ENCODE measurements at places on chromosomes 2 and 18.
A peak's percentile ranks its signal among the peaks of the same experiment; 100 is the strongest.

- DNase-seq, result no peak
These were observed 464 bp downstream of the COL4A4 start for GRCh38 chr2:227163485-227163997.

DNA sequence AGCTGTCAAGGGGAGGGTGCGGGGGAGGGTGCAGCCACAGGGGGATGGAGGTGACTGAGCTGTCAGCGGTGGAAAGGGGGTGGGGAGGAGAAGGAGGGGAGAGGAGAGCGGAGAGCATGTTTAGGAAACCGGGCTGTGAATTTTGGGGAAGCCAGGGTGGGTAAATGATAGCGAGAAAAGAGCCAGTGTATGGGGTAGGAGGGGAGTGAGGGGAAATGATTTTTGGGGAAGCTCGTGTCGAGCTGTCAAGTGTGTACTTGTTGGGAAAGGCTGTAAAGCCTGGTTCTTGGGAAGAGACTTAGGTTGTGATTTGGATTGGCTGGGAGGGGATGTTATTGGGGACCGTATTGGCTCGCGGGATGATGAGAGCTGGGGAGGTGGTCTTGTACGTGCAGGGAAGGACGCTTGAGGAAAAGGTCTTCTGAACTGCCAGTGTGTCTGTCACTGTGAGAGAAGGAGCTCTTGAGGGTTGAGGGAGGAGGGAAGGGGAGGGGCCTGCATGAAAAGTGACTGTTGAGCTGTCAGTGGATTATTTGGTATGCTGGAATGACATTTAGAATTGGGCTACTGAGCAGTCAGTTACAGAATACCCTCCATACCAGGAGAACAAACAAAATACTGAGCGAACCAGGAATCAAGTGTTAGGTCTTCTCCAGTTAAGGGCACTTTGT, 1.0 kb downstream of the UBR3 start:
- peak; percentile 51 for DNase-seq

- DNase-seq, result no peak
These were observed 1281.0 kb upstream of the NXPH2 start for GRCh38 chr2:140061240-140061639.

GRCh38 chr2:67984600-67984999, 78.2 kb downstream of the C1D start:
- no peak for DNase-seq

DNA sequence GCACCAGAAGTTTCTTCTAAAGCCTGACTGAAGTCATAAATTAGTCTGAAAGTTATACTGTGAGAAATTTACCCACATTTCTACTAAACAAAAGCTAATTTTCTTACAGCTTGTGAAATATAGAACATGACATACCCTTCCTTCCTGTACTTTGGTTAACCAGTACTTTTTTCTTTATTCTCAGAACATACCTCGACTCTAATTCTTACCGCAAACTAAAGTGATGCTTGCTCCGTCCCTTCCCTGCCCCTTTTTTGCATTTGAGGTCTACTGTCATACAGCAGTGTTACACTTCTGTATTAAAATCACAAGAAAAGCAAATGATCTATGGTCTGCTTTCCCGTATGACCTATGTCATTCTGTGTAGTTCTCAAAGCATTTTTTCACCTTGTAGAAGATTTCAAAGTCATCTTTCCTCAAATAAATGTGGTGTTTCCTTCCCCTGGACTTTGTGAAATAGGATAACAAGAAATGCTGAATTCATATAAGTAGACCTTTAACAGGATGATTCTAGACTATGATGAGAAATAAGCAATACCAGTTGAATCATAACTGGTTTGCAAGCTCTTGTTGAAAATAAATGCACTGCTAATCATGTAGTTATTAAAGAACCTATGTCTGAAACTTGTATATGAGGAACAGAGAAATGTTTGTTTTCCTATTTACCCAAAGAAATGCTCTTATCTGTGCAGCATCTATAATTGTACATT, 30.4 kb downstream of the CYTIP start:
- no peak for DNase-seq

DNA sequence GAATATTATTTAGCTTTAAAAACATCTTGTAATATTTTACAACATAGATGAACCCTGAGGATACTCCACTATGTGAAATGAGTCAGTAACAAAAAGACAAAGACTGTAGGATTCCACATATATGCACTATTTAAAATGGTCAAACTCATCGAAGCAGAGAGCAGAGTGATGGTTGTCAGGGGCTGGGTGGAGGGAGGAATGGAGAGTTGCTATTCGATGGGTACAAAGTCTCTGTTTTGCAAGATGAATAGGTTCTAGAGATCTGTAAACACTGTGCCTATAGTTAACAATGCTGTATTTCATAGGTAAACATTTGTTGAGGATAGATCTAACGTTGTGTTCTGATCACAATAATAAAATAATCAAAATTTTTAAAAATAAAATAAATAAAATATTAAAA, 1675.9 kb upstream of the CELF4 start:
- no peak for DNase-seq

DNA sequence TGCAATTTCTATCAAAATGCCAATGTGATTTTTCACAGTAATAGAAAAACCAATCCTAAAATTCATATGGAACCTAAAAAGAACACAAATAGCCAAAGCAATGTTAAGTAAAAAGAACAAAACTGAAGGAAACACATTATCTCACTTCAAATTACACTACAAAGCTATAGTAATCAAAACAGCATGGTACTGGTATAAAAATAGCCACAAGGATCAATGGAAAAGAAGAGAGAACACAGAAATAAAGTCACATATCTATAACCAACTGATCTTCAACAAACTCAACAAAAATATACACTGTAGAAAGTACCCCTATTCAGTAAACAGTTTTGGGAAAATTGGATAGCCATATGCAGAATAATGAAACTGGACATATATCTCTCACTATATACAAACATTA, 252.2 kb upstream of the CYP26B1 start:
- no peak for DNase-seq

- no peak for DNase-seq
These were observed 74.6 kb downstream of the DHRS9 start for GRCh38 chr2:169143998-169144397.

- no peak for DNase-seq
These were observed 14.1 kb downstream of the EMX1 start for GRCh38 chr2:72931280-72931910.

DNA sequence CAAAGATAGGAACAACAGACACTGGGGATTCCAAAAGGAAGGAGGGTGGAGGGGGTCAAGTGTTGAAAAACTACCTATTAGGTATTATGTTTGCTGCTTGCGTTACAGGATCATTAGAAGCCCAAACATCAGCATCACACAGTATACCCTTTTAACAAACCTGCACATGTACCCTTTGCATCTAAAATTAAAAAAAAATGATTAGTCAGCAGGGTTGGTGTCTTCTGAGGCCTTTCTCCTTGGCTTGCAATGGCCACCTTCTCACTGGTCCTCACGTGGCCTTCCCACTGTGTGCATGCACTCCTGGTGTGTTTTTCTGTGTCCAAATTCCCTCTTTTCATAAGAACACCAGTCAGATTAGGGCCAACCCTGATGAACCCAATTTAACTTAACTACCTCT, 5.6 kb upstream of the IMPA2 start:
- no peak for DNase-seq

Data from HL-60 (cell line).